Esophagus squamous epithelium (tissue), 5 donors: ENCODE measurements at places on chromosomes 16 and 17.

DNA sequence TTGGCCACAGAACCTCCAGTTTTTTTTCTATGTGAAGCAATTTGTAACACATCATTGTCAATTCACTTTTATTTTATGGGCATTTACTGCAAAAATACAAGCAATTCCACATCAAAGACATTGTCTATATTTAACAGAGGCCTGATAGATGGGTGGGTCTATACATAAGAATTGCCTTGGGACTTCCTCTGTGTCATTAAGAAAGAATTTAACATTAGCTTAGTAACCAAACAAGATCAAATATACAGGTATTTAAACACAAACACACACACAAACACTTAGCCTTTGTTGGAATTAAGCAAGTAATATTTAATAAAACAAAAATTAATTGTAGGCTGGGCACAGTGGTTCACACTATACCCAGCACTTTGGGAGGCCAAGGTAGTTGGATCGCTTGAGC is 4.3 kb upstream of the PITPNC1 start:
- no peak for DNase-seq

GRCh38 chr17:41735744-41736143 is 1.3 kb upstream of the HAP1 start:
- DNase-seq: no peak

DNA sequence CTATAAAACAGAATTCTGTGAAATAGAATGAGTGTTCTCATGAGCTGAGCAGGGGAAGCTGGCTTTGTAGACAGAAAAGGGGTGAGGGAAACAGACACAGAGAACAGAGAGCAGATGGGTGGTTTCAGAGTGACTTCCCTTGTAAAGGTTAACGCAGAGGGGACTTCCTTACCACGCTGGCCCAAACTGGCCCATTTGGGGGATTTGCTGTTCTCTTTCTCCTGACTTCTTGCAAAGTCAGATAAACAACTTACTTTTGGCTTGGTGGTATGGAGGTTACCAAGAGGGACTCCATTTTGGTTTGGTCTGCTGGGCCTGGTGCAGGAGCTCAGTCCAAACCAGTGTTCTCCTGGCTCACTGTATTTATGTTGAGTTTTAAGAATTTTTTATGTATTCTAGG is 48.4 kb downstream of the SEC14L1 start:
- no peak for DNase-seq

- DNase-seq: no peak
Observed at GRCh38 chr17:9850151-9850550, 24.4 kb downstream of the GLP2R start.

GRCh38 chr16:68728523-68728922 is 8.6 kb upstream of the CDH1 start:
- DNase-seq: no peak

DNA sequence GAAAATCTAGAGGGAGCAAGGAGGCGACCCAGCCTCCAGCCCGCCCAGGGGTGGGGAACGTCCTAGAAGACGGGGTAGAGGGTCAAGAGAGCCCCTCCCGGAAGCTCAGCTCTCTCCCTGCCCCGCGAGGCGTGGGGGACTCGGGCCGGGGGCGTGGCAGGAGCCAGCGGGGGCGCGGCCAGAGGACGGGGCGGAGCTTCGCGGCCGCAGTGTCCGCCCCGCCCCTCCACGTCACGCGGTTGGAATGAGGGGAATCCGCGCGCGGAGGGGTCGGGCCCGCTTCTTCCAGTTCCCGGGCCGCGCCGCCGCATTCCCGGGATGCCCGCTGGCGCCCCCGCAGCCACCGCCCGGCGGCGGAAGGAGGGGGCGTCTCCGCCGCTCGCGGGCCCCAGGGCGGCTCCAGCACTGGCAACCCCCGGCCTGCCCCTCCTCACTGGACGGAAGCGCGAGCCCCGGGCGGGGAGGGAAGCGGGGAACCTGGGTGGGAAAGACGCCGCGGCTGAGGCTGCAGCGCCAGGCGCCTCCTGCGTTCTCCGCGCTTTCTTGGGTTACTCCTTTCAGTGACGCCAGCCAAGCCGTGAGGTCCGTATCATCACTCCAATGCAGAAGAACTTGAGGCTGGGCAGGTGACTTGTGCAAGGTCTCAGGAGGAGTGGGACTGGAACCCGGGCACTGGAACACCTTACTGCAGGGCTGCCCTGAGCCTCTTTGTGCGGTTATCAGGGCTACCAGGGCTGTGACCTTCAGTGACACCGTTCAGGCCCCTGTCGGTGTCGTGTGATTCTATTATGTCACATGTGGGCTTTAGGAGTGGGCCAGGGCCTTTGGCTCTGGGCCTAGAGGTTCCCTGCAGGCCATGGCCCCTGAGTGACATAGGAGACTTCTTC is 4.3 kb downstream of the MYO1C start:
- no peak for DNase-seq
